ENCODE measurements at places on chromosomes 6 and 20.

GRCh38 chr6:41693281-41694240 is 41.8 kb downstream of the TFEB start:
- no peak for DNase-seq

GRCh38 chr20:48042628-48043027 is 257.3 kb upstream of the SULF2 start:
- DNase-seq, result no peak

- no peak for DNase-seq
Observed at GRCh38 chr6:169895926-169896761, 144.7 kb downstream of the ERMARD start.

DNA sequence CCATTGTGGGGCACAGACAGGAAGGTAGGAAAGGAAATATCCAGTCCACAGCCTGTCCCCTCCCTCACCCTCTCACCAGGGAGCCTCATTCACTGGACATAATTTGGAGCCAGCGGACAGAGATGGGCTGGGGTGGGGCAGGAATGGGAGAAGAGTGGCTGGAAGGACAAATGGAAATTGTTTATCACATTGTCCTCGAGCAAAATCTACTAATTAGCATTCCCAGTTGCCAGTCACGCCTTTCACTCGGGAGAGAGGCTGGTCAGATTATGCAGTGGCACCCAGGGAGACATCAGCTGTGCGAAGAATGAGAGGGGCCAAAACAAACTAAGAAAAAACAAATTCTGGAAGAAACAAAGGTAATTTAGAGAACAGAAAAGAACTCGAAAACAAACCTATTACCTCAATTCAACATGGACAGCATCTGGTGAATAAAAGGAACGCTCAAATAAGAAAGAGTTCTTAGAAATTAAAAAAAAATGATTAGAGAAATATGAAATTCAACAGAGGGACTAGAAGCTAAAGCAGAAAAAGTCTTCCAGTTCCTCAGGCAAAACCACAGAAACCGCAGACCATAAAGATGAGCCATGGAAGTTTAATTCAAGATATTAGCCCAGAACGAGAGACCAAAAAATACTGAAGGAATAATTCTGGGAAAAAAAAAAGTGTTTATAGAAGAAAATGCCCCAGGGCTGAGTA is 108.5 kb upstream of the RALGAPA2 start:
- DNase-seq, result no peak

GRCh38 chr6:123509112-123509511 is 127.6 kb downstream of the TRDN start:
- no peak for DNase-seq

- no peak for DNase-seq
Observed at GRCh38 chr6:122663981-122664380, 53.8 kb downstream of the PKIB start.

DNA sequence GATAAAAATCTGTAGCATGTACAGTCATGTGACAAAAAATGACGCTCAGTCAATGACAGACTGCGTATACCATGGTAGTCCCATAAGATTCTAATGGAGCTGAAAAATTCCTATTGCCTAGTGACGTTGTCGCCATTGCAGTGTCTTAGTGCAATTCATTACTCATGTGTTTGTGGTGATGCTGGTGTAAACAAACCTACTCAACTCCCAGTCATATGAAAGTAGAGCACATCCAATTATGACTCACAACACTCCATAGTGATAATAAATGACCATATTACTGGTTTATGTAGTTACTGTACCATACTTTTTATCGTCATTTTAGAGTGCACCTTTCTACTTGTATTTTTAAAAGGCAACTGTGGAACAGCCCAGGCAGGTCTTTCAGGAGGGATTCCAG is 45.0 kb downstream of the TFAP2A start:
- no peak for DNase-seq

DNA sequence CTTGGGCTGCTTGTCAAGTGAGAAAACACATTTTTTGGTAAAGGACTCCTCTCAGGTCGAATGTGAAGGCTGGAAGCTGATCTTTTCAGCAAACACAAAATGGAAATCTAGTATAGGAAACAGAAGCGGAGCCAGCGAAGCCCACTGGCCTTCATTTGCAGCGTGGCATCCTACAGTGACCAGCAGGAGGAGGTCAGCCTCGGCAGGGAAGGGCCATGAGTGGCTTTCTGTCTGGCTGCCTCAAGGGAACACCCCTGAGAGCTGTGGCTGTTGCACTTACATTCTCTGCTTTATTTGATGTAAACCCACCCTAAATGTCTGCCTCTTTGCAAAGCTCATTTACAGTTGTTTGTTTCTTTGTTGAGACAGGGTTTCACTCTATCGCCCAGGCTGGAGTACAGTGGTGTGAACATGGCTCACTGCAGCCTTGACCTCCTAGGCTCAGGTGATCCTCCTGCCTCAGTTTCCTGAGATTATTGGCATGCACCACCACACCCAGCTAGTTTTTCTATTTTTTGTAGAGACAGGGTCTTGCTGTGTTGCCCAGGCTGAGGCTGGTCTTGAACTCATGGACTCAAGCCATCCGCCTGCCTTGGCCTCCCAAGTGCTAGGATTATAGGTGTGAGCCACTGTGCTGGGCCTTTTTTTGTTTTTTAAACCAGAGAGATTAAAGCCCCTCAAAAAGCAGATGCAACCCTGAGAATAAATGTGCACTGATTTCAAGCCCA is 322.0 kb upstream of the SOX4 start:
- DNase-seq, result no peak

- no peak for DNase-seq
Observed at GRCh38 chr6:111205502-111205901, 118.2 kb downstream of the SLC16A10 start.

GRCh38 chr6:3620937-3621336 is 130.6 kb downstream of the PXDC1 start:
- no peak for DNase-seq

All from stimulated activated CD4-positive, alpha-beta T cell treated with anti-CD3 and anti-CD28 coated beads, TNF-alpha, amount 100 ng/mL, for 1 hour (primary cell).